ENCODE measurements at places on chromosomes 13 and 19.

GRCh38 chr13:113083402-113084061 is 22.1 kb upstream of the F7 start:
- no peak for DNase-seq

GRCh38 chr13:100657881-100658315 is 16.7 kb downstream of the TMTC4 start:
- DNase-seq = no peak

DNA sequence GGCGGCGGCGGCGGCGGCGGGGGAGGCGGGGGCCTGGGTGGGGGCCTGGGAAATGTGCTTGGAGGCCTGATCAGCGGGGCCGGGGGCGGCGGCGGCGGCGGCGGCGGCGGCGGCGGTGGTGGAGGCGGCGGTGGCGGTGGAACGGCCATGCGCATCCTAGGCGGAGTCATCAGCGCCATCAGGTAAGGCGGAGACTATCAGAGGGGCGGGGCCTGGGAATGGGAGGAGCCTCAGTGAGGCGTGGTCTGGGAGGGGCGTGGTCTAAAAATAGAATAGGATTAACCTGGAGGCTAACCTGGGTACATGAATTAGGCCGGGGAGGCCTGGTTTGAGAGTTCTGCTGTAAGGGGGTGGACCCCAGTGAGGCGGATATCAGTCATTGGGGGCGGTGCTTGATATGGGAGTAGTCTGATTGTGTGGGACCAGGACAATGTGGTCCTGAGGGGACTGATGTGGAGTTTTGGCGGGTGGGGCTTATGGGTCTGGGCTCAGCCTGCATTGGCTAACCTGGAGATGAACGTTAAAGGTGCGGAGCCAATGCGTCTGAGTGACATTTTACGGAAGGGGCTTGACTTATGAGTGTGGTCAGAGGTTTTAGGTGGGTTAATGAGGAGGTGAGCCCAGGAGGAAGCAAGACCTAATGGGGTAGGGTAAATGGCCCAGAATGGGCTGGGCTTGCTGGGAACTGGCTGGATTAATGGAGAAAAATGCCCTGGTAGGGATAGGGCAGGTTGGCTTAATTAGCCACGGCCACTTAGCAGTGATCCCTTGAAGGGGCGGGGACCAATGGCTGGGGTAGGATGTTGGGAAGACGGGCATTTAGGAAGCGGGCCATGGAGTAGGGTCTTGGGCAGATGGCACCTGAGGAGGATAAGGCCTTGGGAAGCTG is 1.4 kb downstream of the CAPNS1 start:
- DNase-seq = peak; percentile 87

- no peak for DNase-seq
Measured at GRCh38 chr13:41139296-41139966, 6.8 kb upstream of the KBTBD6 start.

DNA sequence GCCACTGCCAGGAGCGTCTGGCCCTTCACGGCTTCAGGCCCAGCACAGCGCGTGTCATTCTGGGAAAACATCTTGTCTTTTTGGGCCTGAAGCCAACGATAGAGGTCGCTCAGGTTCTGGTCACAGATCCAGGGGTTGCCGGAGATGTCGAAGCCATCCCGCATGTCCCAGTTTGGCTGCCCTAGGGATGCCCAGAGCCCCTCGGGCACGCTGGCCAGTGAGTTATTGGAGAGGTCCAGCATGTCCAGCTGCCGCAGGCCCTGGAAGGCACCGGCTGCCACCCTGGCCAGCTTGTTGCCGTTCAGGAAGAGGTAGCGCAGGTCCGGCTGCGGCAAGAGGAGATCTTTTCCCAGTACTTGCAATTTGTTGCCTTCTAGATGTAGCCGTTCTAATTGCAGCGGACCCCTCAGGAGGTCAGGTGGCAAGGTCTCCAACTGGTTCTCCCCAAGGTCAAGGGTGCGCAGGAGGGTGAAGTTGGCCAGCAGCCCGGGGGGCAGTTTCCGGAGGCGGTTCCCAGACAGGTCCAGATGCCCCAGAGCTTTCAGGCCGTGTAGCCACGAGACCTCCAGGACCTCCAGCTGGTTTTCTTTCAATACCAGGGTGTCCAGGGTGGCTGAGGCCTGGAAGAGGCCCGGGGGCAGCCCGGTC is 1.8 kb downstream of the LRG1 start:
- DNase-seq = no peak

- DNase-seq = no peak
Measured at GRCh38 chr13:19737844-19738557, 44.7 kb downstream of the PSPC1 start.

GRCh38 chr19:31340042-31341025 is 8.9 kb downstream of the TSHZ3 start:
- no peak for DNase-seq

DNA sequence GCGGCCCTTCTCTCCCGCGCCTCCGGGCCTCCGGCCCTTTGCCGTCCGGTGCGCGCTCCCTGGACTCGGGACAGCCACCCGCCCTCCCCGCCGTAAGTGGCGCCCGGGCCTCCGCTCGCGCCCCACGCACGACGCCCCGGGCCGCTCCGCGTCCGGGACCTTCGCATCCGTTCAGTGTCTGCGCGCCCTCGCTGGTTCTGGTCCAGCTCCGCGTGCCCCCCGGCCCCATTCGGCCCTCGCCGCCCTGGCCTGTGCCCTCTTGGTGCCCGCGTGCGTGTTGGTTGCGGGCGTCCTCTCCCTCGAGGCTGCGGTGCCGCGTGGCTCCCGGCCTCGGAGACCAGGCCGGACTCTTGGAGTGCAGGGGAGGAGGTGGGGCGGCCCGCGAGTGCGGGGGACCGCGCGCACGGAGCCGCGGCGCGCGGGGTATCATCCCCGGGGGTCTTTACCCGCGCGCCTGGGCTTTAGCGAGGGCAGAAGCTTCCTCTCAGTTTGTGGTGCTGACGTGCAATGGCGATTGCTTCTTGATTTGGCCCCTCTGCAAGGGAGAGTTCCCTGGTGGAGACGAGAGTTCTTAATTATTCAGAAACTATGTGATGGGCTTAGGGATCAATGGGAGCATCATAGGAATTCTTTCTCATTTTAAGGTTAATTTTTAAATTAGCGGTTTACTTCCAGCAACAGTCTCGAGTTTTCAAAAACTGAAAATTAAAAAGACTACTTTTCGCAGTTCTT is 757 bp downstream of the WASF3 start:
- DNase-seq = no peak

GRCh38 chr13:30112602-30113435 is 194.5 kb downstream of the KATNAL1 start:
- no peak for DNase-seq

GRCh38 chr19:4342314-4342614 is 1.1 kb upstream of the MPND start:
- no peak for DNase-seq

DNA sequence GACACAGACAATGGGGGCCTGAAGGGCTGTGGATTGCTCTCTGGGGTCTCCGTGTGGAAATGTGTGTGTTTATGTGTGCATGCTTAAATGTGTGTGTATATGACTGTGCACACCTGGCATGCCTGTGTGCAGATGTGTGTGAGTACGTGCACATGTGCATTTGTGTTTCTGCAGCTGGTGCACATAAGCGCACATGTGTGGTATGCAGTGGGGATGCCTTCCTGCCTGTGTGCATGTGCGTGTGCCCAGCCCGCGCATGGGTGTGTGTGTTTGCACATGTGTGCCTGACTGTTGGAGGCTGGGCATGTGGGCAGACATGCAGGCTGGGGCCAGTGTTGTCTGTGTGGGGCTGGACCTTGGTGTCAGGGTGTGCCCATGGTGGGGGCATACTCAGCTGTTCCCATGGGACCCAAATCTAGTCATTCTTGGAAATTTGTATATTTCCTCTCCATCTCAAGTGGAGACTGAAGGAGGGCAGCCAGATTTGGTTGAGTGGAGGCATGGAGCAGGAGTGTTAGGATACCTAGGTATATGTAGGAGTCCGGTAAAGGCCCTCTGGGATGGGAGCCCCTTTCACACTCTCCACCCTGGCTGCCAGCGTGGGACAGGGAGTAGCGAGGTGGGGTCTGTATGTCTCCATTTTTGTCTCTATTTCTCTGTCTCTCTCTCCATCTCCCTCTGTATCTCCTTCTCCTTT is 49.9 kb downstream of the CELF5 start:
- no peak for DNase-seq

GRCh38 chr19:2624537-2625091 is 77.9 kb downstream of the GNG7 start:
- DNase-seq = peak; percentile 77

DNA sequence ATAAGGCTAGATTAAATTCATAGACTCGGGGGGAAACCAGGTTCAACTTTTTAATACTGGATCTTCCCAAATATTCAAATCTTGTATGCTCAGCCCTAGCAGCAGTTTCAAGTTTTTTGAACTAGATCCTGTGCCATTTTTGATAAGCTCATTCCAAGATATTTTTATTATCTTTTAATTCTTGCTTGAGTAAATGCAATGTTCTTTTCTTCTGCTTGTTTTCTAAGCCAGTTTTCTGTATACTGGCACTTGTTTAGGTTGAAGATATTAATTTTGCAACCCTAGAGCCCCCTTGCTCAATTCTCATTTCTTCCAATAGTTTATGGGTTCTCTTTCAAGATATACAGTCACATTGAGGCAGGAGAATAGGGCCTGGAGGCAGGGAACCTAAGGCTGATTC is 13.1 kb upstream of the PNMA8C start:
- no peak for DNase-seq

Measured in GM06990 (cell line).